Stimulated activated CD8-positive, alpha-beta memory T cell treated with anti-CD3 and anti-CD28 coated beads, Interleukin-15, amount 100 ng/mL, for 1 hour (primary cell): ENCODE measurements at places on chromosomes 5 and 9.

DNA sequence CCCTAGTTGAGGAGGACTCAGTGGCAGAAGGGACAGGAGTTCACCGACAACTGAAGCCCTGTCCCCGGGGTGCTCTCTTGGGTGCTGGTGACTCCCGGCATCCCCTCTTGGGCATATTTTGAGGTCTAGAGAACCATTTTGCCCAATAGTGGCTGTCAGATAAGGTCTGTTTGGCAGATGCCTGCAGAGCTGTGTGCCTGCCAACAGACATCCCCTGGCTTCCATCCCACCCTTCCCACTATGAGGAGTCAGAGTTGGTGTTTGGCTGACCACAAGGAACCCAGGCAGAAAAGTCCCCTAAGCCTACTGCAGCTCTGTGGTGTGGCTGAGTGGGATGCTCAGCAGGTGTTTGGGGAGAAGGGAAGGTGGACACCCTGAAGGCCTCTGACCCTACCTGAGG lies 207.0 kb downstream of the AUH start:
- DNase-seq: no peak

DNA sequence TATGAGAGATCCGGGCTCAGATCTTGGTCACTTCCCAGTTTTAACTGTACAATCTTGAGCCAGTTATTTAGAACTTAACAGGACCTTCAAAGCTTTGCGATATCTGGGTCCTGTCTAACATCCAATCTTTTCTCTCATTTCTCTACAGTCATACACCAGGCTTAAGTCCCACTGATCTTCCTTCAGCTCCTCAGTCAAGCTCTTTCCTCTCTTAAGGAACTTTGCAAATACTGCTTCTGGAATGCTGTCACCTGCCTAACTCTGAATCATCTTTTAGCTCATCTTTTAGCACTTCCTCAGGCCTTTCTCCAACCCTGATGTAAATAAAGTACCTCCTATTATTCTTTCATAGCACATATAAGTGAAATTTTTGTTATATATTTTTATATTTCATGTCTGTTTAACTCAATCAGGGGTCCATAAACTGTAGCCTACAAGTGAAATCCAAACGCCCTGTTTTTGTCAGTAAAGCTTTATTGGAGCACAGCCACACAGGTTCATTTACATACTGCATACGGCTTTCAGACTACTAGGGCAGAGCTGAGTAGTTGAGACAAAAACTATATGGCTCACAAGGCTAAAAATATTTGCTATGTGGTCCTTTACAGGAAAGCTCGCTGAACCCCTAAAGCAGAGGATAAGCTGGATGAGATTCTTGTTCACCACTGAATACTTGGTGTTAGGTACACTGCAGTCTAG lies 63.5 kb downstream of the MEF2C start:
- DNase-seq: no peak

- no peak for DNase-seq
Measured at GRCh38 chr9:71814815-71815214, 46.5 kb upstream of the CEMIP2 start.

DNA sequence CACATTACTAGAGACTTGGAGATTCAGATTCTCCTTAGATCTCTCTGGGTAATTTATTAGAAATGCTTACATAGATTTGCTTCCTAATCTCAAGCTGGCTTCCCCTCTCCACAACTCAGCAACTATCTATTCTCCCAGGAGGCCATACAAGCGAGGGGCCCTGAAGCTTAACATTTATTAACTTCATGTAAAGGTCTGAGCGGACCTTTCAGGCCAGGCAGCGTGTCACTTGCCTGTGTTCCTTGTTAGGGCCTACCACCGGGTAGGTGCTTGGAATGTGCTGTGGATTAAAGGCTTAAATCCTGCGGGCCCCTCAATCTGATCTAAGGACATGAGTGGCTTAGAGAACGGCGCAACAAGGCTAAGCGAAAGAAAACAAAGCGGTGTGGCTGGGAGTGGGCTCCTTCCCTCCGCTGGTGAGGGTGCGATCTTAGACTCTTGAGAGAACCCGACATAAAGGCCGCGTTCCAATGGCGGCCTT lies 712 bp upstream of the HSPA4 start:
- DNase-seq: no peak

DNA sequence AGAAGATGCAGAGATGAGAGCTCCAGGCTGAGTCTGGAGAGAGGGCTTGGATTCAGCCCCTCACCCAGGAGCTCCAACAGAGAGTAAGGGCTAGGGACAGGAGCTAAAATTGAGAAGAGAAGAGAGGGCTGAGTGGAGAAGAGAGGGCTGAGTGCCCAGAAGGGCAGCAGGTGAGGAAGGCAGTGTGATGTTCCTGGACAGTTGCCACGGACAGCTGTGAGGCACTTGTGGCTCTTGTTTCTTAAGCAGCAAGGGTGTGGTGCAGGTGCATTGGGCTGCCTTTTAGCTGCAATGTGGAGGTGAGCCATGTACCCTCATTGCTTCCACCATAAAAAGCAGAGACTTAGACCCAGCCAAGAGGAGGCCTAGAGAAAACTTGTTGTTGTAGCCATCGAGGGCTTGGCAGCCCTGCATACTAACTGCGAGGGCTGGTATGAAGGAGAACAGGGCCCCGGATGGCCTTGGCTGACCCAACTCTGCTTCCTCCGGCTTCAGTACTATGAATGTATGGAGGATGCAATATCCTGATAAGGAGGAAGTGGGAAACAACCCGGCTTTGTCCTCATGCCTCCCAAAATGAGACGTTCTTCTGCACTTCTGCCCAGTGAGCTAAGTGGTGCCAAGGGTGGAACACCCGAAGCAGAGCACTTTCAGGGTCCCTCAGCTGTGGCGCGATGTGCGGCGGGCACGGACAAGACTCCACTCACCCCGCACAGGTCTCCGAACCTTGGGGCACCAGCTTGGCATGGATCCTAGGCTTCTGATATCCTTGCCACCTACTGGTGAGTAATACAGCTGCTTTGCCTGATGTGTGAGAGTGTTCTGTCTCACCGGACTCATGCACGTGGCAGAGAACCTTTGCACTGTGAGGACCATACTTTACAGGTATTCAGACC lies 65.2 kb downstream of the LRRC70 start:
- no peak for DNase-seq

DNA sequence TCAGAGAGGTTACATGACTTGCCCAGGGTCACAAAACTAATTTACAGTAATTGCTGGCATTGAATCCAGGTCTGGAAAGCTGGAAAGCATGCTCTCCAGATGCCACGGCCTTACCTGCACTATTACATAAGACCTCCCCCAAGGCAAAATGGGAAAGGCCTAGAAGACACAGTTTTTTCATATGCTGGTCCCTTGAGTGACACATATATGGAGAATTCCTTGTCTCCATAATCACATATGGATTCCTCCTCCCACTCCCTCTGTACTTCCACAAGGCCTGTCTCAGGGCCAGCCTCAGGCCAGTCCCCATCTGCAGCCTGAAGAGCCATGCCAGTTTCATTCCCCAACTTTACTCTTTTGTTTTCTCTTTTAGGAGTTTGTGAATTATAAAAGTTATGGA lies 28.6 kb upstream of the MEIKIN start:
- DNase-seq: no peak

GRCh38 chr5:60533789-60534188 lies 166.2 kb downstream of the DEPDC1B start:
- no peak for DNase-seq

DNA sequence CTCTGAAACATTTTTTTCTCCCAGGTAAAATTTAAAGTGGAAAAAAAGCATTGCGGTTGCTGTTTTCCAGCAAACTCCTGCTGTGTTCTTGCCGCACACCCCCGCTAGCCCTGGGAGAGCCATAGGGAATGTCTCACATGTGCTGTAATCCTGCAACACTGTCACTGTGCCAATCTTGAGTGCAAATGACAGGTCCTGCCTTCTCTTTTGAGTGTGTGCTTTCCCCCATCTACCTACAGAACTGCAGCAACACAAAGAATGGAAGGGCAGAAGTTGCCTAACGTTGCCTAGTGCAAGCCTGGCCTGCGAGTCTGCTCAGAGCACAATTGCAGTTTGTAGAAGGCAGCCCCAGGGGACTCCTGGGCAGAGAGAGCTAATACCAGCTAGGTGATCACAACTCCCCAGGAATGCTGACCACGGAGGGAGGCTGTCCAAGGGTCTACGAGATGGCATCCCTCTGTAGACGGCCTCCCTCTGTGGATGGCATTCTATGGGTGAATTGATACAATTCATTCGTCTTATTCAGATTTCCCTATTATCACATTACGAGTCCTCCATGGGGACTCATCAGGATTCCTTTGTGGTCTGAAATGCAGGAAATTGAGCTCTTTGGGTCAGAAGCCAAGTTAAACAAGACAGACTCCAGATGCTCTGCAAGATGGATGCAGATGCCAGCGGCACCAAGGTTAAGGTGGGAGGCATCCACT lies 172.6 kb upstream of the S1PR3 start:
- DNase-seq: no peak

DNA sequence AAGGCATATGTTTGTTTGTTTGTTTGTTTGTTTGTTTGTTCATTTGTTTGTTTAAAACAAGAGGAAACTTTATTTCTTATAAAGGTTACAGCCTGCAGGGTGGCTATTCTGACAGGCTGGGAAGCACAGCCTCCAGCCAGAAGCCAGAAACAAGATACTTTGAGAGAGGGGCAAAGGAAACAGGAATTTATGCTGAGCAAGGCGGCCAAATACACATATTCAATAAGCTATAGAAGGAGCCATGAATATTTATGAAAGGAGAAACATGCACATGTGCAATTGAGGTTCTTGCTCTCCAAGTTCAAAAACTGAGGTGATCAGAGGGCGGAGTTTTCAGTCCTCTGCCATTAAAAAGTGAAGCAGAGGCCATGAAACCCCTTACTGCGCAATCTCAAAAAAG lies 19.6 kb downstream of the KLHL3 start:
- no peak for DNase-seq
